Renal cortex interstitium (tissue), 15 donors: ENCODE measurements at places on chromosomes 7 and 10. TPM values are rescaled to one million over a fixed set of nuclear protein-coding genes. Genes with fewer than 3 reads are reported as not detected.

- no peak for DNase-seq
Measured at GRCh38 chr10:110353244-110354119, 48.8 kb upstream of the SMNDC1 start.

DNA sequence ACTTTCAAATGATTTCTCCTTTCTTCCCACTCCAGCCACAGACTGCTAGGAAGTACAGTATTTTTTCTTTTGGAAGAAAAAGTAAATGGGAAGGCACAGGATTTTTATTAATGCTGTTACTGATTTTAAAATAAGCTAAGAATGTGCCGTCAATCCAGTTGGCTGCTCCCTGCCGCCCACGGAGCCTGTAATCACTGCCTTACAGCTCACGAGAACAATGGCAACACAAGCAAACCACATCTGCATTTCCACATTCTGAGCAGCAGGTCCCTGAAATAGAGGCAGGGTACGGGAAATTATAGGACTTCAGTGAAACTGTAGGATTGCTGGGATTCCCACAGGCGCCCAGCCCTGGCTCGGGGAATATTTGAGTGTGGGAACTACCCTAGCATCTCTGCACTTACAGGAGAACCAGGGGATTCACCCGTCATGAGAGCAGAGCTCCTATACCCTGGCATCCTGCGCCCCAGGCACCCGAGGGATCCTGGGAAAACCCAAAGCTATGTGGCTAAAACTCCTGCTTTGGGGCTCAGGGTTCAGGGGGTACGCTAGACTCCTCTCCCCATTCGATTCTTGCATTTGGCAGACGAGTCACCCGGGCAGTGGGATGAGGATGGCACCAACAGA, 72.9 kb upstream of the TNS3 start:
- DNase-seq, result no peak

GRCh38 chr10:129741280-129741977, 222.6 kb downstream of the EBF3 start:
- no peak for DNase-seq

DNA sequence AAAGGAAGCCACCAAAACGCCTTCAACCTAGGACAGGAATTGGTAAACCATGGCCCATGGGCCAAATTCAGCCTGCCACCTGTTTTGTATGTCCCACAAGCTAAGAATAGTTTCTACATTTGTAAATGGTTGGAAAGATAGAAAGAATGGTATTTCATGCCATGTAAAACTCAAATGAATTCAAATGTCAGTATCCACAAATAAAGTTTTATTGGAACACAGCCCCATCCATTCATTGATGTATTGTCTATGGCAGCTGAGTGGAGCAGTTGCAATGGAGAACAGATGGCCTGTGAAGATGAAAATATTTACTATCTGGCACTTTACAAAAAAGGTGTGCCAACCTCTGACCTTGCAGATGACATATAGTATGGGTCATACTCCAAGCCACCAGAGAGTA, 236.9 kb downstream of the CREB5 start:
- DNase-seq, result no peak

DNA sequence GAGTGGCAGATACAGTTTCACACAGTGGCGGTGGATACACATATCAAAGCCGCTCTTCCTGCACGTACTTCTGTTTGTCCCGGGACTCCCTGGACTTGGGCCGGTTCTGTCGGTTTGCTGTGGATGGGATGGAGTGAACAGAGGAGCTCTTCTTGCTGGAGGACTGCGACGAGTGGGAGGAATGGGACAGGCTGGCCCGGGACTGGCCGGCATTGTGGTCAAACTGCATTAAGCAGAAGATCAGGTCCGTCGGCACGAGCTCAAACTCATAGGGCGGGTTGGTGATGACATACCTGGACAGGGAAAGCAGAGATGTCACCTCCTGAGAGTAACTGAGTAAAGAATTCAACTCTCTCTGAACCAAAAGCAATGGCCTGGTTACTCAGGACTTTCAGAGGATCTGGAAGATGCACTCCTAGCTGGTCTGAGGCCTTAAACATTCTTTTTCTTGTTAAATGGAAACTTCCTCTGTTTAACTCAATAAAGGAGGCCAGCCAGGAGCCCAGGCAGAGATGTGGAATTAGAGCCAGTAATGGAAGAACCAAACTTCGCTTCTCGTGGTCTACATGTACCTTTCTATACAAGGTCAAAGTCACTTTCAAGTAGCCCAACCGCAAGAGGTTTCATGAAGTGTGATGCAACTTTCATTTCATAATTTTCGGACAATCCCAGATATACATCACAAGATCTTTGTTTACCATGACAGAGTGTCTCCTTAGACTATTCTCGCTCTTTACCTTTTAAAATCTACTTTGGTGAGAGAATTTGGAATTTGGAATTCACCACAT, 750.2 kb downstream of the KCNMA1 start:
- DNase-seq, result no peak

DNA sequence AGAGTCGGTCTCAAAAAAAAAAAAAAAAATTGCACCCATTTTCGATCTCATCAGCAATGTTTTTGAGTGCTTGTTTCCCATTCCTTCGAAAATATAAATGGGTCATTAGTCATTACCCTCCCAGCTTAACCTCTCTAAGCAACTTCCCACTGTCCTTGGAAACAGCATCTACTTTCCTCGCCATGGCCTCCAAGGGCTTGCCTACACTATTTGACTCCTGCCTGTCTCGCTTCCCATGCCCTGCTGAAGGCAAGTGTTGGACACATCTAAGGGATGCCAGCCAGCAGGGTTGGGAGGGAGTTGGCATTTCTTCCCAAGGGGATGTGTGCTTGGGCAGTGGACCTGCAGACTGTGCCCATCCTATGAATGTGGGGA, 12.7 kb upstream of the RHBDD2 start:
- DNase-seq, result no peak

DNA sequence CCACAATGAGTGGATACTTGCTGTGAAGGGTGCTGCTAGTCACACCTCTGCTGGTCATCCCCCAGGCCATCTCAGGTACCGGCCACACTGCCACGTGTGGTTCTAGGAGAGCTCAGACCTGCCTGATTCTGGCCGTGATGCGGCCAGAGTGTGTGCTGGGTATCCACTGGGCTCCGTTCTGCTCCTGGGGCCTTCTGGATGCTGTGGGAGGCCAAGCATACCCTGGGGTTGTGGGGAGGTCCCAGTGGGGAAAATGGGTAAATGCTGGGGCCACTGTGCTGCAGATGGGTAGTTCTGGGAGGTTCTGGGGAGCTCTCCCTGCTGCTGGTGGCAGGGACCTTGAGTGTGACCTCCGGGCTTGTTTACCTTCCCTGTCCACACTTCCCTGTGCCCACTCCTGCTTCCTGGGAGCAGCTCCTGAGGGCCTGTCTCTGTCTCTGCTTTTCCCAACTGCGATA, 318.4 kb downstream of the GLRX3 start:
- no peak for DNase-seq

DNA sequence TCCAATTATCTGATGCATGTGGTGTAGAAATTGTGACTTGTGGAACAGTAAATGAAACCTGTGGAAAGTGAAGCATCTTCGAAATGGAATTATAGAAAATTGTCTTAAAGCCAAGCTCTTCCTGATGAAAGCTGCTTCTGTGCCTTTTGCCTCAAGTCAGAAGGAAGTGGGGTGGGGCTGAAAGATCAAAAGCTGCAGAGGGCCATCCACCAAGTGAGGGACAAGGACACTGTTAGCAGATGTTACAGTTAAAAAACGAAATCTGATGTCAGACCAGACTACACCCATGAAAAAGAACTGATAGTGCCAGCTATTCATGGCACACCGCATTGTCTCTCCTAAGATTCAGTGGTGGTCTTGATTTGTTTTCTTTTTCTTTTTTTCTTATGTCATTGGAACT, 23.8 kb upstream of the WASL start:
- DNase-seq, result no peak

- no peak for DNase-seq
Measured at GRCh38 chr10:89263531-89263930, 12.0 kb upstream of the LIPA start.

DNA sequence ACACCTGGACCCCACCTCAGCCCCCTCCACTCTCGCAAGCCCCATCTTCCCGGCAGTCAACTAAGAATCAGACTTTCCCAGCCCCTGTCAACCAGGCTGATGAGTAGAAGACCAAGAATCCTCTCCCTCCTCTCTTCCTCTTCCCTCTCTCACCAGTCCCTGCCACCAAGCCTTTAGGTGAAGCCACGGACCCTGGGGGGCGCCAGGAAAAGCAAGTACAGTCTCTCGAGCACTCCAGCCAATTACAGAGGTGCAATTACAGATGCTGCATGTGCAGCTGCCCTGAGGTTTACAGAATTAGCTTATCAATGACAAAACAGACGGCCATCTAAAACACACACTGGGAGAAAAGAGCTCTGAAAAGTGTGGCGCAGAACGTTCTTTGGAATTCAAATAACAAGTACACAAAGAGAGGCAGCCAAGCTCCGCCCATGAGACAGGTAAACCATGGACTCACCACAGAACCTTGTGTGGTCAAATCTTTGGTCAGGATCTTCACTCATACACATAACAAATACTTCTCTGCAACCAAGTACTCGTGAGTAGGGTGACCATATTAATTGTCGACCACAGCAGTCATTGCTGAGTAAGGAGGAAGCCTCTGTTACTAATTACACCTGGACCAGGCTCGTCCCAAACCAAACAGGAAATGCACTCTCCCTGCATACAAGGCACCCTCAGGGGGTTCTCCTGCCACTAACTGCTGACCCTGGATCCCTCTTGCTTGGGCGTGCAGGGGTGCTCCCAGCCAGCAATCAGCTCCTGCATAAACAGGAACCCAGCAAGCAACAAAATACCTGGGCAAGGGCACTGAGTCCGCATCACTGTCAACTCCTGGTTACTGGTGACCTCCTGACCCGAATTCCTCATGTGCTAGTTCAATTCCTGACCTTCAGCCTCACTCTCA, 189.2 kb downstream of the FAM107B start:
- no peak for DNase-seq

GRCh38 chr10:43964486-43964885, 315.8 kb upstream of the ZNF32 start:
- no peak for DNase-seq

DNA sequence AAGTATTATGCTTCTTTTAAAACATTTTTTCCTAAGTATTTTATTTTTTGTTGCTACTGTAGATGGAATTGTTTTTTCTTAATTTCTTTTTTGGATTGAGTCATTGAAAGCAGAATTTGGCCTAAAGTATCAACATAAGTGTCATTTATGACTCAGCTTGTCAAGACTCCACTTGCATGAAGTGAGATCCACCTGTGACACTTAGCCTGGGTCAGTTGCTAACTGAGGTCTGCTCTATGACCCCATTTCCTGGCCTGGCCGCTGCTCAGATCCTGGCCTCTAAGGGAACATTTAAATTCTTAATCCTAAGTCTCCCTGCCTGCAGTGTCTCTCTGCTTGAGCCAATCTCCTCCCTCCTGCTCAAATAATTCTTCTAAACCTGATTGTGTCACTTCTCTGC, 35.5 kb downstream of the TMEM270 start:
- no peak for DNase-seq

DNA sequence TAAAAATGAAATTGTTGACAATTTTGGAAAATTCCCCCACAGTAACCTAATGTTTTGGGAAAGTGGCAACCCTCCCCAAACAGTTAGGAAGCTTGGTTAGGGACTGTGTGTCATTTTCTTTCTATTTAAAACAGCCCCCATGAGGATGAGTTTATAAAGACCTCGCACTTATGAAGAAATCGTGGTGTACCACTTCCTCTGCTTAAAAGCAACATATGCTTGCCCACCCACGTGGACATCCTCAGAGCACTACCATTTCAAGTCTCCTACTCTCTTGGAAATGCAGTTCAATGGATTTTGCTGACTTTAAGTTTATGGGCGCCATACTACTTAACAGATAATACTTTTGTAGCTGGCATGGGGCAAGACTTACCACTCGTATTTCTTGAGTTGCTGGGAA, 223.8 kb downstream of the DYNC1I1 start:
- DNase-seq, result no peak

DNA sequence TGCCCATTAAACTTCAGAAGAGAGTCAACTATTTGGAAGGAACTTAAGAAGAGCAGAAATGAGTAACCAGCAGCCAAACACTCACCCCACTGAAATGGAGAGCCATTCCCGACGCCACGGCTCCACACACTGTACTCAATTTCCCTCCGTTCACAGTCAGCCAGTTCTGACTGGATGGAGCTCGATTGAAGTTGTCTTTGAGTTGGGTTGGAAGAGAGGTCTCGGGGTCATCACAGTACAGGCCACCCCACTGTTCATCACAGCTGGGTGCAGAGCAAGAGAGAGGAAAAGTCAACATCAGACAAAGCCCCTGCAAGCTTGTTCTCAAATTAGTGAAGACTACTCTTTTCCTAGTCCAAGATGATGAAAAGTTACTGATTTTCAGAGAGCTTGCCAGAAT, 75.9 kb upstream of the SLC26A5 start:
- DNase-seq, result no peak

DNA sequence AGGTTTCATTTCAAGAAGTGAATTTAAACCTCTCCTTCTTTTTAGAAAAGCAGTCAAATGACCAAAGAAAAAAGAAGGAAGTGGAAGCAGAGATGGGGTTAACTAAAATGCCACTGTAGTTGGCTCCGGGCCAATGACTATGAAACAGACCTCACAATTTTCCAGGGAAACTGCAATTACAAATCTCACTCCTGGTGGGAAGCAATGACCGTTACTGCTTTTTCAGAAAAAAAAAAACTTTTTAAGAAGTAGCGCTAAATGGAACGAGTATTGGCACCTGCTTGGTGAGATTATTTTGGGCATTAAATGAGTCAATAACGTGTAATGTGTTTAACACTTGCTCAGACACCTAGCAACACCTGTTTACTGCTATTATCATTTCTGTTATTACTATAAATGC, 1.2 kb downstream of the SFRP4 start:
- no peak for DNase-seq

DNA sequence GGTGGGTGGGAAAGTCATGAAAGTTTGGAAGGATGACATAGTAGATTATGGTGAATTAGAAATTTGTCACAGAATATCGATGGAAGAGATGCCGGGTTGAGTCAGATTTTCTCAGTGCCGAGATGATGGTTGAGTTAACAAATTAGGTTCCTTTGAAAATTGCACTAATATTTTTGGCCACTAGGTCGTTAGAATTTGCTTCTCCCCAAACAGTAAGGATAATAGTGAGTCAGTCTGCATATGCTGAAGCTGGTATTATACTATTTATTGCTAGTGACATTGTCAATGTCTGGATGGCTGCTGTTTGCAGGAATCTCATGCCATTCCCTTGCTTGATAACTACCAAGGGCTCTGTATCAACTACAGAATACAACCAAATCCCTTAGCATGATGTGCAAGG, 37.7 kb upstream of the MINDY3 start:
- no peak for DNase-seq

- no peak for DNase-seq
Measured at GRCh38 chr10:102509387-102509786, 5.6 kb downstream of the SUFU start.

- no peak for DNase-seq
Measured at GRCh38 chr7:50704844-50705243, 77.9 kb downstream of the GRB10 start.

Gene TUBAL3
- polyA plus RNA-seq, result 0.17 TPM

Gene DEPP1
- polyA plus RNA-seq, result 9.8 TPM

Gene ASB10
- not detected for polyA plus RNA-seq

Gene C7orf57
- polyA plus RNA-seq, result 1.3 TPM

Gene AOC1
- 44.4 TPM for polyA plus RNA-seq

Gene PDE1C
- polyA plus RNA-seq, result 4.5 TPM

Gene OR2A12
- 0.06 TPM for polyA plus RNA-seq
